HuH-7 (cell line): ENCODE measurements at places on chromosomes 1 and 21.

- no peak for DNase-seq
These were observed 13.0 kb upstream of the ANGPTL7 start for GRCh38 chr1:11176081-11176706.

- peak; percentile 26 for DNase-seq
These were observed 58.9 kb downstream of the WLS start for GRCh38 chr1:68173283-68173935.

DNA sequence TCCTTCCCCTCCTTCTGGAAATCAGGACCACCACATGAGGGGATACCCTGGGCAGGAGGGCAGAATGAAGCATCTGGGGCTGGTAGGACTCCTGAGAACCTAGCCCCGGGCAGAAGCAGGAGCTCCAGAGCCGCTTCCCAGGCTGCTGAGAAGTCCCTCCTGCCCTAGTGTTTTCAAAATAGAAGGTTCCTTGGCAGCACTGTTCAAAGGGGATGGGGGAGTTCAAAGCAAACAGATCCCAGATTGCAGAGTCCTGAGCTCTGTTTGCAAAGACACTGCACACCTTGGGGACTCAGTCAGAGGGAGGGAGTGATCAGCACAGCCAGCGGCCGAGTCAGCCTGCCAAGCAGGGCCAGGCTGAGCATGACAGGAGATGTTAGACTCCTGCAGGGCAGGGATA, 177.8 kb downstream of the PTPRU start:
- no peak for DNase-seq

DNA sequence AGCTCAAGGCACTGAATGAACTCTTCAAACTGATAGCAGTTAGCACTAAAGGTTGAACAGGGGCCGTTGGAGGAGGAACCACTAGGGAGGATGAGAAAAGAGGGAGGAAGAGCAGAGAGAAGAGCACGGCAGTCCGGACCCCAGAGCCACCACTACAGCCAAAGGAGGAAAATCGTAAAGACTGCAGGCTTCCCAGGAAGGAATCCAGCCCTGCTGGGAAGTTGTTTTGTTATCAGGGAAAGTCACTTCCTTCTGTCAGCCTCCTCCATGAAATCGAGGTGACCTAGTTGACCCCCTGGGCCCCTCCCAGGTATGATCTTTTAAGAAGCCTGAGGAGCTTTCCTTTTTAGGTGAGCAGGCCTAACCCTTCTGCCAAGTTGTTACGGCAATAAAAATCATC, 88.2 kb downstream of the PBX1 start:
- no peak for DNase-seq

GRCh38 chr1:111148376-111148881, 8.4 kb downstream of the CEPT1 start:
- DNase-seq = no peak

DNA sequence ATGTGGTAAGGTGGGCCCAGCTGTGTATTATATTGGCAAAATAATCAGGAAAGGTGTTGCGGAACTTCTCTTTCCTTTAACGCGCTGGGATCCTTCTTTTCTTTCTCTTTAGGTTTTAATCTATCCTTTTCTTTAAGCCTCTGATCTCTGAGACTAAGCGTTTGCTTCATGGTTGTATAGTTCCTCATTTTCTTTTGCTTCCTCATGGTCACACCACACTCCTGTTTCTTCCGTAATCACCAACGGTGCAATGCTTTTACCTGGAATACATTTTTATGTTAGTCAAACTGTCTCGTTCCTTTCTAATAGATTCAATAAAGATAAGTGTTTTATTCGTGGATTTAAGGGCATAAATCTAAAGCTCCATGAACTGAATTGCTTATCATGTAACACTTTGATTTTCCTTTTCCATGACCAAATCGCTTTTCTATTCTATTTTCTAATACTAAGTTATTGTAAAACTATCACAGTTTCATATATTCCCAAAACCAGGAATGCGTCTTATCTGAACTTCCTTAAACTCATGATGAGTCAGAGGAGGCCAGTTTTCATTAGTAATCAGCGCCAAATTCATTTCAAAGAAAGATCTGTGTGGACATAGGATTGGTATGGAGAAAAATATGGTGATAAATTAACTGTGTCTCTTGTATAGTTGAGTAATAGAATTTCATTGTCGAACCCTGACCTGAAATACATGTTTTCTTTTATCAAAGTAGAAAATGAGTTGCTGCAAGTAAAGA, 12.2 kb downstream of the SDCCAG8 start:
- no peak for DNase-seq

- no peak for DNase-seq
These were observed 84.7 kb downstream of the LRRC8D start for GRCh38 chr1:89905395-89906058.

GRCh38 chr1:22729912-22730311, 19.3 kb downstream of the EPHB2 start:
- no peak for DNase-seq

DNA sequence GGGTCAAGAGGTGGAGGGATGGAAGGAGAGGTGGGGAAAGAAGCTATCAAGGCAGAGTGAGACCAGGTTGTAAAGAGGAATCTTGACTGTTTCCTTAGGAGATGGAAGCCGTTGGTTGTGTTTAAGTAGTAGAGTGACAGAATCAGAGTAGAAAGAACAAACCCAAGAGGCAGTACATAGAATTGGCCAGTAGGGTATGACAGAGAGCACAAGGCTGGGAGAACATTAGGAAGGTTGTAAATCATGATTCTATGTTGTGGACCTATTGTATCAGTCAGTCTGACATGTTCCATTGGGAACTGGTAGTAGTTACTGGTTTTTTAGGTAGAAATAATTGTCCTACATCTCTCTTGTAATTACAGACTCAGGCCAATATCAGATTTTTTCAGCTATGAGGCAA, 486.9 kb upstream of the USP24 start:
- peak; percentile 41 for DNase-seq

- no peak for DNase-seq
These were observed 5.8 kb upstream of the MAP3K7CL start for GRCh38 chr21:29124645-29125044.

DNA sequence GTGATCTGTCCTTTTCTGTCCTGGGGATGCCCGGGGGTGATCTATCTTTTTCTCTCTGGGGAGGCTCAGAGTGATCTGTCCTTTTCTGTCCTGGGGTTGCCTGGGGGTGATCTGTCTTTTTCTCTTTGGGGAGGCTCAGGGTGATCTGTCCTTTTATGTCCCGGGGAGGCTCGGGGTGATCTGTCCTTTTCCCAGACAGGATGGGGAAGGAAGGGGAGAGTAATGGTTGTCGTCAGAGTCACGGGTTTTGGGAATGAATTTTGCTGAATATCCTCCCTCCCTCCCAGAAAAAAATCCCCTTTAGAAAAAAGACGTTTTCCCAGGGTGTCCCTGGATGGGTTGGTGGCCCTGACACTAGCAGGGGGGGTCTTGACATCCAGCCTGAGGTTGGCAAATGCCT, 91.5 kb downstream of the ARHGEF10L start:
- no peak for DNase-seq

DNA sequence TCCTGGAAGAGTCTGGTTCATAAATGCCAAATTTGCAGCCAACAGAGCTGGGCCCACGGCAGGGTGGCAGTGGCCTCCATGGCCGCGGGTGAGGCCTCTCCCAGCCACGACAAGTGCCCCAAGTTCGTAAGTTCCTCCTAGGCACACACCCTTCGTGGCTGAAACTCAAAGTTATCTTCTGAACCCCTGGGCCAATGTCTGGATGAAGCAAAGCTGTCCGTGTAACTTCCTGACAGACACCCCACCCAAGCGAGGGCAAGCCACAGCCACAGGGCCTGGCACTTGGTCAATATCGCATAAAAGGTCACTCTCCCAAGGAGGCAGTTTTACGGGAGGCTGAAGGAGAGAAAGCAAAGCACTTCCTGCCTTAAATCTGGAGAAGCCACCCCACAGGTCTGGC, 27.8 kb upstream of the GPR153 start:
- DNase-seq = no peak

GRCh38 chr1:47491341-47491753, 53.5 kb downstream of the FOXD2 start:
- DNase-seq = no peak

DNA sequence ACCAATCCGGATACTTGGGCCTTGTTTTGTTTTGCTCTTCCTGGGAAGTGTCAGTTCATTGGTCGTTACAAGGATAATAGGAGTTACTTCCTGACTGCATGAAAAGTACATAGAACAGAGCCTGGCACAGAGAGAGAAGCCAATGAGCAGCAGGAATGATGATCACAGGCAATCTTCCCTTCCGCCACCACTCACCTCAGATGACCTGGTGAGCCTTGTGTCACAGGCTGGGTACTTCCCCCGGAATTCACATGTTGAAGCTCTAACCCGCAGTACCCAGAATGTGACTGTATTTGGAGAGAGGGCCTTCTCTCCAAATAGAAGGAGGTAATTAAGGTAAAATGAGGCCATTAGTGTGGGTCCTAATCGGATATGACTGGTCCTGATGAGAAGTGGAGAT, 18.8 kb upstream of the GPR137B start:
- DNase-seq = no peak

GRCh38 chr1:208006258-208006920, 95.5 kb upstream of the CD34 start:
- DNase-seq = no peak

DNA sequence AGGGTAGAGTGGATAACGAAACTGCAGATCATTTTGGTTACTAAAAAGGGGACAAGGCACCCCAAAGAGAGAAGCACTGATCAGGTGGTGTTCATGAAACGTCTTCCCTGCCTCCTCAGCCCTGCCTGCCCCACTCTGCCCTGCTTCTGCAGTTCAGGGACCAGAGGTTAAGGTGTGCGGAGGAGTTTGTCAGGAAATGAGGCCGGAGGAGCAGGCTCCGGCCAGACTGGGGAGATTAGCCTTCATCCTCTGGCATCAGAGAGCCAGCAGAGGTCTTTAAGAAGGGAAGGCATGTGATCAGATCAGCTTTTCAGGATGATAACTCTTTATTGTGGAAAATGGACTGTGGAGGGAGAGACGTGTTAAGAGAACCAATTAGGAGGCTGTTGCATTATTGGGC, 291.9 kb upstream of the NR5A2 start:
- no peak for DNase-seq

DNA sequence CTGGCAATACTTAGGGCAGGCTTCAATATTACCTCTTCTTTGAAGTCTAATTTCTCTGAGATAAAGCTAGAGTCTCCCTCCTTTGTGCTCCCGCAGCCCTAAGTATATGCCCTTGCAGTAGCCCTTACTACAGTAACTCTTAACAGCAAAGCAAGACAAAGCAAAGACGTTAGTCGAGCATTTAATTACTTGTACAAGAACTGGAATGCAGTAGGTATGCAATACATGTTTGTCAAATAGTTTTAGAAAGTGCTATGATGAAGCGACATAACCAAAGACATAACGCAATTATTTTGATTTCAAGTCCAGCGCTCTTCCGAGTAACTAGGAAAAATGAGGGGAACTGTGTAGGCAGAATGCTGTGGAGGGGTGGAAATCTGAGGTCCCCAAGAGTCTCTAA, 1.6 kb downstream of the P3H1 start:
- no peak for DNase-seq

GRCh38 chr1:78676347-78676982, 26.8 kb downstream of the IFI44 start:
- no peak for DNase-seq

- no peak for DNase-seq
These were observed 2.9 kb downstream of the NASP start for GRCh38 chr1:45586769-45587168.

DNA sequence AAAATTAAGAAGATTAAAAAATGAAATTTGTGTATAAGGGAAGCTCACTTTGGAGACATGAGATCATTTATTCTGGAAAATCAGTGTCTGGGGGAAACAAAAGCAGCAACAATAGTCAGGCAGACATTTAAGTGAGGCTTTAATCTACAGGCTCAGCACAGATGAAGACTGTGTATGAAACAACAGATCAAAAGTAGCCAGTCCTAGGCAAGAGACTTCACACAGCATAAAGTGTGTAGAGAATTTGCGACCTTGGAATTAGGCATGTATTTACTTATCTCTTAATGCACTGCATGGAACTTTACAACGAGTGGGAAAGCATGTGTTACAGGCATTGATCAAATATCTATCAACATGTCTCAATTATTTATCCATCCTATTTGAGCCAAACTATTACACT, 1099.9 kb downstream of the PLA2G4A start:
- no peak for DNase-seq

DNA sequence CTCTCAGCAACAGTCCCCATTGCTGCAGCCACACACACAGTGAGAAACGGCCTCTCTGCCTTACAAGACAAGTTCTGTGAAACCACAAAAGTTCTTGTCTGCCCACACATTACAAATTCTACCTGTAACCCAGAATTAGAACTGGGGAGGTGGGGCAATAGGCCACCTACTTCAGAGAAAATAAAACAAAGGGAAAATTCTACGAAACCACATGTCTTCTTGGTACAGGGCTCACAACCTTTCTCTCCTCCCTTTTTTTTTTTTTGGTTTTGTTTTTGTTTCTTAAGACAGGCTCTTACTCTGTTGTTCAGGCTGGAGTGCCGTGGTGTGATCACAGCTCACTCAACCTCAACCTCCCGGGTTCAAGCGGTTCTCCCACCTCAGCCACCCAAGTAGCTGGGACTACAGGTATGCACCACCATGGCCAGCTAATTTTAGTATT, 30.2 kb downstream of the LPAR3 start:
- no peak for DNase-seq

- no peak for DNase-seq
These were observed 32.1 kb downstream of the LAMC2 start for GRCh38 chr1:183218027-183218618.

- no peak for DNase-seq
These were observed 119.1 kb upstream of the C1orf174 start for GRCh38 chr1:4019147-4019521.

DNA sequence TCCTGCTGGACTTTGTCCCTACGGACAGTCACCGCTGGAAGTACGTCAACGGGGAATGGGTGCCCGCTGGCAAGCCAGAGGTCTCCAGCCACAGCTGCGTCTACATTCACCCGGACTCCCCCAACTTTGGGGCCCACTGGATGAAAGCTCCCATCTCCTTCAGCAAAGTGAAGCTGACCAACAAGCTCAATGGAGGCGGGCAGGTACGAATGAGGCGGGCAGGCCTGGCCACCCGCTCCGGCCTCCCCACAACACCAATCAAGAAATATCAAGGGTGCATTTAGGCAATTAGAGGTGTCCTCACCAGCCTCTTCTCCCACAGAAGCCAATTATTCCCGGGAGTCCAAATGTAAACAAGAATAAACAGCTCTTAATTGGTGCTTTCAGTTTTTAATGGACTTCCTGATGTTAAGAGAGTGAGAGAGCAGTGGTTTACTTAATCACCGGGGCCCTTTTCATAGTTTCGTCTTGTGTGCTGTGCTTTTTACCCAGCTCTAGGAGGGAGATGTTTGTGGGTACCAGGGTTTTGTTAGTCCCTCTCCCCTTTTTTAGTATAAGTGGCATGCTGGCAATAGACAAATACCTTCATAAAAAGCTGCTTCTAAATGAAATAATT, 10.7 kb downstream of the TBX19 start:
- no peak for DNase-seq
